ENCODE measurements at places on chromosomes 6 and 20. TPM values are rescaled to one million over a fixed set of nuclear protein-coding genes. Genes with fewer than 3 reads are reported as not detected.

The ADGRF5 gene
- total RNA-seq = not detected

- no peak for DNase-seq
Measured at GRCh38 chr6:63731930-63732329, 96.3 kb downstream of the PHF3 start.

DNA sequence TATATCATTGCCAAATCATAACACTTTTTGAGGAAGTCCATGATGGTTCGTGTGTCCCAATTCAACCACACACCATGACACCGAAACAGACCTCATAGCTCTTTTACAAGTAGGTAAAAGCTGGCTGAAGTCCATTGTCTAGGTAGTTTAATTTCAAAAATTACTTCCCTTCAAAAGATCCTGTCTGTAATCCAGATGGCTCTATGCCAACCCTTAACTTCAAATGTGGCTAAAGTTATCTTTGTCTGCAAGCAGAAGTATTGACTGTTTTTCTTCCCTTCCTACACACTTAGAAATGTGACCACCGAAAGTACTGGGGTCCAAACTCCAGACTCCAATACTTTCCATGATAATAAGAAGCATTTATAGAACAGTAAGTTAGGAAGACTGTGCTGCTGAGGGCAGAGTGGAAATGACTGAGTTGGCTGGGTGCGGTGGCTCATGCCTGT, 8.3 kb upstream of the TIAM2 start:
- no peak for DNase-seq

- no peak for DNase-seq
Measured at GRCh38 chr20:63027922-63028389, 21.2 kb upstream of the BHLHE23 start.

The KIF25 gene
- not detected for total RNA-seq

GRCh38 chr6:93177438-93177837, 241.9 kb downstream of the EPHA7 start:
- DNase-seq = no peak

DNA sequence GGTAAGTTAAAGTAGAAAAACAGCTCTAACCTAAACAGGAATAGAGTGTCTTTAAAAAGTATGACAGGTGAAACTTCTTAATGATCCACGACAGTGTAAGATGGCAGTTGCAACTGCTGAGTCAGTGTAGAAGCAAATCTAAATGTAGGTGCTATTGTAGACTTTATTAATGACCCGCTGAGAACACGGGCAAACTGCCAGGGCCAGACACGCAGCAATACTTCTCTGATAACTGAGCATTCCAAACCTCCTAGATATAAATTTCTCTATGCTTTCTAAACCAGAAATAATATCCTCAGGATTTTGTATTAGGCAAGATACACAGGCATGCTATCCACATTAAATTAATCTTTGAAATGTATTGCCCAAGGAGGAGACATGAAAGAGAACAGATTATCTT, 1076.4 kb downstream of the HACE1 start:
- DNase-seq = no peak

DNA sequence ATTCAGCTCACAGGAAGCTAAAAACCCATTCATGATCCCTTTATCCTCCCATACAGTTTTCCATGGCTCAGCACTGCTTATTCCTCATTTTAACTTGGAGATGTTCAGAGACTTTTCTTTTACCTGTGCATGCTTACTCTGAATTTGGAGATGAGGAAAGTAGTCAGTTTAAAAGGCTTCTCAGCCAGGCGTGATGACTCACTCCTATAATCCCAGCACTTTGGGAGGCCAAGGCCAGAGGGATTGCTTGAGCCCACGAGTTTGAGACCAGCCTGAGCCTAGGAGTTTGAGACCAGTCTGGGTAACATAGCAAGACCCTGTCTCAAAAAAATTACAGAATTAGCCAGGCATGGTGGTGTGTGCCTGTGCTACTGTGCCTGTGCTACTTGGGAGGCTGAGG, 30.3 kb upstream of the TMEM217 start:
- peak; percentile 20 for DNase-seq

The BFSP1 gene
- total RNA-seq = 0.99 TPM

DNA sequence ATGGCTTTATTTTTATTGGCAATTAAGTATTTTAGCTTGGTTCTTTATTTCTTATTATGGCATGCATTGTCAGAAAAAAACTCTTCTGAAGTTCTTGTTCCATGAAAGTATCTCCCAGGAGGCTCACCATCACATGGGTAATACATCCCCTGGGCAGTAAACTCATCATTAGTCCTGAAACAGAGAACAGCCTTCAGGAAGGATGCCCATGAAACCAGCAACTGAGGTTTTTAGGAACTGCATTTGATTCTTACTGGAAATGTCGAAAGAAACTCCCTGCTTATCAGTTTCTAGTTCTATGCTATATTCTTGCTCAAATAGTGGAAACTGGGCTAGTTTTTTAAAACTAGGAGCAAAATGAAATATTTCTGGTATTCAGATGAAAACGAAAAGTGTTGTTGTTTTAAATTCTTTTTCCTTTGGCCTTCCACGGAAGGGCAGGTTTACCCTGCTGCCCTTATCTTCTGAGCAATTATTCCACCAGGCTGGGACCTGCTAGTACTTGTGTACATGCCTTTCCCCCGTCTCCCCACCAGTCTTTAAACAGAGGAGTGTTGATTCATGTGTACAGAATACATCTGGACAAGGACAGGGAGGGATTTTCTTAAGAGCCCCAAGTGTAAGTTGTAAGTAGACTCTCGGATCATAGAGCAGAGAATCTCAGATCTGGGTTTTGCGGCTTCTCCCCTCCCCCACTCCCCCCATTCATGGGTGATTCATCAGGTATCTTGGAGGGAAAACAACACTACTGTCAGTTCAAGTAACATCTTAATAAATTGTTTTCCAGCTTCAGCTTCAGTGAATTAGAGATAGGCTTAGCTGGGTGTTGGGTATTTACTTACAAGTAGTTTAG, 81.5 kb downstream of the RTN4IP1 start:
- DNase-seq = no peak

DNA sequence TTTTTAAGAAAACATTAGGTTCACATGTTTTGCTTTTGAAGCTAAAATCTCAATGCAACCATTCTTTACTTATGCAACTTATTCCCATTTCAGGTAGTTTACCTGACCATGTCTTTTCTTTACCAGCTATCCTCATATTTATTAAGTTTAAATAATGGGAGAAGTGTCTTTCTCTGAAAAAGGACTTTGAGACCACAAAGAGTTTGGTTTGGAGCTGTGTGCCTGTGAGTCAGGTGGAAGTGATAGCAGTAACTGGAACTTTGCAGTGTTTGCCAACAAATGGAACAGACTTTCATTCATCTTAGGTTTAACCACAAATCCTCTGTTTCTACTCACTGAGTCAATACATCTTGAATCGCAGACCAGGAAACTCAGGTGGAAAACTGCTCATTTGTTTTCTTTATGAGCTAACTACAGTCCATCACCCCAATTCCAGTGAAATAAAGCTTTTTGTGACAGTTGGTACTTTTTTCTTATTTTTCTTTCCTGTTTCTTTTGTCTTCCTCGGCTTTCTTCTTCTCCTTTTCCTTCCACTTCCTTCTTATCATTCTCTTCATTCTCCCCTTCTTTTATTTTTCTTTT, 148.3 kb upstream of the RIN2 start:
- DNase-seq = no peak

- DNase-seq = no peak
Measured at GRCh38 chr6:162373868-162374267, 353.7 kb downstream of the PRKN start.

- no peak for DNase-seq
Measured at GRCh38 chr20:24980291-24981053, 12.1 kb downstream of the APMAP start.

GRCh38 chr20:44494681-44495080, 19.0 kb downstream of the TTPAL start:
- peak; percentile 12 for DNase-seq

The BPIFB4 gene
- not detected for total RNA-seq

The CFB gene
- 2.2 TPM for total RNA-seq
